ENCODE measurements at places on chromosomes 3 and 15.
A peak's percentile ranks its signal among the peaks of the same experiment; 100 is the strongest.

- DNase-seq, result no peak
Measured at GRCh38 chr15:85030301-85030929, 48.8 kb downstream of the PDE8A start.

- no peak for DNase-seq
Measured at GRCh38 chr3:69107841-69108240, 14.6 kb downstream of the LMOD3 start.

DNA sequence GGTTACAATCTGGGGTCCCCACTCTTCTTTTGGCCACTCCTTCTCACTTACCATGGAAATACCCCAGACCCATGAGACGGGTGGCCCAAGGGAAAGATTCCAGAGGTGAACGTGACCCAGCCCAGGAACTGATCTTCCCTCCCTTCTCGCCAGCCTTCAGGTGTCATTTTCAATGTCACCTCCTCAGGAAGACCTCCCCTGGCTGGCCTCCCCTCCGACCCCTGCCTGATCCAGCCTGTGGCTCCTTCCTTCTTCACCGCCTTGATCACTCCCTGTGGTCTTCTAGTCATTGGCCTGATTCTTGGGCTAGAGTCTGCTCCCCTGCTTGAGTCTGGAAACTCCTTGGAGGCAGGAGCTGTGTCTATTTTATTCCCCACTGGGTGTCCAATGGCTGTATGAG, 146.1 kb downstream of the SMAD6 start:
- no peak for DNase-seq

DNA sequence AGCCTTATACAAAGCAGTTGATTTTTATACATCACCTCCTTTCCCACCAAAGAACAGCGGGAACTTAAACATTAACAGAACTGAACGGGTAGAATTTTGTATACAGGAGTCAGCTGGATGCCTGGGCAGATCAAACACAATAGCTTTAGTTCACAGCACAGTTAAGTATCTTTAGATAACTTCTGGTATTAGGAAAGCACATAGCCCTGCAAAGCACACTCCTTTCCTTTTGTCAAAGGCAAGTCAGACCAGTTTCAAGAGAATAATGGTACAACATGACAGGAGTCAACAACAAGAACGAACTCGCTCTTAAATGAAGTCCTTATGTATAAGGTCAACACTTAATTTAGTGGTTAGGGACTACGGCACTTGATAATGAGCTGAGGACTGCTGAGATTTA, 26.3 kb downstream of the ABCC5 start:
- peak; percentile 33 for DNase-seq

DNA sequence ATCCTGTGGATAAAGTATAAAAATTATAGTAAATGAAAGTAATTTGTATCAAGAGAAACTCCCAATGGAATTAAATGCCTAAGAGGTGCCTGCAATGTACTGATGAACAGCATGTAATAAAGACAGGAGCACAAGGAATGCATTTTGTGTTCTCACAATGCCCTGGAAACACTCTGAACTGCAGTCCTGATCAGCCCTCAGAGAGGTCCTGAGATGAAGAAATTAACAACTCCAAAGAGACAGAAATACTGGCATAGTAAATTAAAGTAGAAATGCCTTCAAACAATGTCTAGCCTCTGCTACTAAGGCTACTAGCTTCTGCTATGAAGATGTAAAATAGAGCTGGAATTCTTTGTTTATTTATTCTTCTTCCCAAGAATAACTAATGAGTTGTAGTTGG, 59.9 kb downstream of the CFAP20DC start:
- no peak for DNase-seq

GRCh38 chr15:61527836-61528580, 298.9 kb upstream of the RORA start:
- DNase-seq, result no peak

DNA sequence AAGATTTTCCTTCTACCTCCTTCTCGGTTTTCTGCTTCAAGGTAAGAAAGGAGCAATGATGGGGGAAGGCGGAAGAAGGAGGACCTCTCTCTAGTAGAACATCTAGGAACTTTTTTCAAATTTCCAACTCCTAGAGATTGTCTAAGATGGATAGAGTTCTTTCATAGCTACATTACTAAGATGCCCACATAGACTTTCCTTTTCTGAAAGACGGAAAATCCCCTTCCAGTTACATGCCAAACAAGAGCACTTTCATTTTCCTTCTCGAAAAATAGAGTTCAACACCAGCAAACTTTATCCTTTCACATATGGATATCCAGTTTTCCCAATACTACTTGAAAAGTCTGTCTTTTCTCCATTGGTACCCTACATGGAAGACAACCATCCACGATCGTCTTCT, 692 bp downstream of the HTR3E start:
- DNase-seq, result no peak
